Stimulated activated naive B cell treated with anti-CD40 and anti-IgM and Interleukin-4, amounts not matched to agents 10 μg/mL and 1 μg/mL and 100 μg/mL, for 72 hours (primary cell): ENCODE measurements at places on chromosomes 3 and 15.
A peak's percentile ranks its signal among the peaks of the same experiment; 100 is the strongest.

DNA sequence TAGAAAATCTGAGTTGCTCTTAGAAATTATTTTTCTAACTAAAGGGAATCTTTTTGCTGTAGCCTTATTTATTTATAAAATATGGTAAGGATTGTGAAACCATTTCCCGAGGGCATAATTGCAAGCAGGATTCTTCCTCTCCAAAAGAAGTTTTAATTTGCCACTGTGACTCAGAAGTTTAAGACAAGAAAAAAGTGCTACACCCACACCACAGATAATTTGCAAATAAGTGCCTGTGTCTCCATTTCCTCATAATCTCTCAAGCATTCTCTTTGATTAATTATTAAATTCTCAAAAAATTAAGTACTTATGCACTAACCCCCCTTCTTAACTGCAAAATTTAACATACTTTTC lies 43.6 kb downstream of the RASA2 start:
- DNase-seq: no peak

DNA sequence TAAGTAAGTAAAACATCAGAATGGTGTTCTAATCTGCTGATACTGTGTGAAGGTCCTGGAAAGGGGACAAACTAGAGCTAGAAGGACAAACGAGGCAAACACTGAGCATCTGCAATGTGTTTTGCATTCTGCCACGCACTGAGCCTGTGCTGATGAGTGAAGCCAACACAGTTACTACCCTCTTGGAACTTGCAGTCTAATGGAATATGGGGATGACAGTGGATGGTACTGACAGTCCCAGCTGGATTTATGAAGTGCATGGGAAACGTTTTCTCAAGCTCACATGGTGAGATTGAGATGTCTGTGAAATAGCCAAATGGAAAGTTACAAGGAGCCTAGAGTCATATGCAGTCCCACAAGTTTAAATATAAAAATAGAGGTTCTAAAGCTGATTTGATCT lies 86.6 kb downstream of the FOXB1 start:
- no peak for DNase-seq

- no peak for DNase-seq
These were observed 299.0 kb downstream of the NR2F2 start for GRCh38 chr15:96629511-96629910.

GRCh38 chr3:23377928-23378672 lies 175.0 kb downstream of the UBE2E2 start:
- DNase-seq: no peak

- peak; percentile 4 for DNase-seq
These were observed at the start of gene SPESP1 for GRCh38 chr15:68930268-68931022. Gene SPESP1 (plus strand): TSS chr15:68930525. CDS start chr15:68930654, 129 bp downstream.

DNA sequence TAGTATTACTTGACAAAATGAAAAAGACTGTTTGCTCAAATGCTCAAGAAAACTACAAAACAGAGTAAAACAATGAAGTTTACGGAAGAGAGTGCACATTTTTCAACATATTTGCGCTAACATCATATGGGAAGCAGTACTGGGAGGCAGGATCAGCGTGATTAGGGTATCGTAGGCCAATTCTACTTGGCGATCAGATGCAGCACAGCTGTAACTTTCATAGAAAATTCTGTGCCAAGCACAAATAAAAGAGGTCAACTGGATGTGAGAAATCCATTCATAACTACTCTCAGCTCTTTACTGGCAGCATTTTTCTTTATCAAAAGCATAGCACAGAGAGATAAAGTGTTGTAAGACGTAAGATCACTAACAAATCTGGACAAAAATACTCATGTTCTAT lies 1196.3 kb upstream of the GBE1 start:
- DNase-seq: no peak

- no peak for DNase-seq
These were observed 279.2 kb downstream of the PDCD6IP start for GRCh38 chr3:34077417-34078195.

DNA sequence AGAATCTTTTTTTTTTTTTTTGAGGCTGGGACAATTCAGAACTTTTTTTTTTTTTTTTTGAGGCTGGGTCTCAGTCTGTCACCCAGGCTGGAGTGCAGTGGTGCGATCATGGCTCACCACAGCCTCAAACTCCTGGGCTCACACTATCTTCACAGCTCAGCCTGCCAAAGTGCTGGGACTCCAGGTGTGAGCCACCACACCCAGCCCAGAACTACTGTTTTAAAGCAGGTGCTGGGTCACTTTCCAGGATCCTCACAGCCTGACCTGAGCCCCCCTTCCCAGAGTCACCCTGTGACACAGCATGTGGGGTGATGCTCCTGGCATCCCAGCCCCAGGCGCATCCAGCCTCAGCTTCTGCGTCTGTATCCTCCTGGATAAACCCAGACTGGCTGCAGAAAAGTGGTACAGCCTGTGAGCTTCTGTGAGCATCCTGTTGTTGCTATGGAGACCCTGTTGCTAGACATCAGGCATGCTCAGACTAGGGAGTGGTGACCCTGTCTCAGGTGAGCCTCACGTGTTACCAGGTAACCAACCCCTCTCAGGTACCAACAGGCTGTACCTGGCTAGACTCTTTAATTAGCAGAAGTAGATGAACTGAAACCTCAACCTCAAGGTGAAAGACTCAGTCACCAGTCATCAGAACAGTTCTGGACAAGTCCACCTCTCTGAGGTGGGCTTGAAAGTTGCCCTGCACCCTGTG lies 15.0 kb downstream of the KLF13 start:
- DNase-seq: no peak

GRCh38 chr3:155325263-155325835 lies 31.9 kb upstream of the STRIT1 start:
- no peak for DNase-seq

DNA sequence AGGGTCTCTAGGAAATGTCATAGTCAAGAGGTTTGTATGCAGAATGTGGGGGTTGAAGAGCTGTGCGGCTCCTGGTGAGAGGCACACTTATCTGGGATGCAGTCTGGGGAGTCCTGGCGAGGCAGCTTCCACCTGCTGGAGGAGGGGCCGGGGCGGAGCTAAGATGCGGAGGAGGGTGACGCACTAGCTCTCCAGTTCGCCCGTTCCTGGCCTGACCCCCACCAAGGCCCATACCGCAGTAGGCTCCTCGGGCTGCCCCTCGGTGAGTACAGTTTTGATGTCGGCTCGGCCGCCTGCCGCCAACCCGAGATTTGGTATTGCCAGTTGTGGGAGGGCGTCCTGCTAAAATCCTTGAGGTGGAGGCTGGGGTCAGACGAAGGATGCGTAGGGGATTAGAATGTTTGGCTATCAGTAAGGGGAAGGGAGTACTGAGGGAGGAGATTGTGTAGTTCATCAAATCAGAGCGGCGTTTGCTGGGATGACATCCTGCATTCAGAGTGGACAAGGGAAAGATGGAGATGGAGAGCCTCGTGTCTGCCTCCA lies at the start of gene SCG5:
Gene SCG5 (plus strand): TSS at position 194 of the 543 bp plus-strand sequence. CDS start 1,883 bp downstream, outside the sequence.
- DNase-seq: no peak

DNA sequence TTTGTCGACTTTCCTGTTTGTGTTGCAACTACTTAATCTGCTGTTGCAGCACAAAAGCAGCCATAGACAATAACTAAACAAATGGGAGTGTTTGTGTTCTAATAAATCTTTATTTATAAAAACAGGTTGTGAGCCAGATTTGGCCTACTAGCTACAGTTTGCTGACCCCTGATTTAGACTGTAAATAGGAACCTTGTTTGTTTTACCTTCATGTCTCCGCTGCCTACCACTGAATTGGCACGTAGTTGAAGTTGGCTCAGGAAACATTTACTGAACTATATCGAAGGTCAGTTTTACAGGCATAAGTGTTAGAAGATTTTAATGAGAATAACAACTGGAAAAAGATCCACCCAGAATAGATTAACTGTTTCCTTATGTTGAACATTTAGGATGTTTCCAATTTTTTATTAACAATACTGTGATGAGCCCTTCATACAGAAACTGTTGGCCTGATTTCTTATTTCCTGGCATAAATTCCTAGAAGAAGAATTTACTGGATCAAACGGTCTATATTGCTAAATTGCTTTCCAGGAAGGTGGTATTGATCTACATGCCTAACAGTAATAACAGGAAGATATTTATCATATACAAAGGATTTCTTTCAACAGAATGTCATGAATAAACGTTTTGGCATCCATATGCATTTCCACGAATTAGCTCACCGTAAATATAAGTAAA lies 156.2 kb upstream of the NR2E3 start:
- no peak for DNase-seq

- no peak for DNase-seq
These were observed 107.6 kb downstream of the IMPG2 start for GRCh38 chr3:101212730-101213129.

GRCh38 chr3:177778633-177779032 lies 581.4 kb upstream of the TBL1XR1 start:
- no peak for DNase-seq

DNA sequence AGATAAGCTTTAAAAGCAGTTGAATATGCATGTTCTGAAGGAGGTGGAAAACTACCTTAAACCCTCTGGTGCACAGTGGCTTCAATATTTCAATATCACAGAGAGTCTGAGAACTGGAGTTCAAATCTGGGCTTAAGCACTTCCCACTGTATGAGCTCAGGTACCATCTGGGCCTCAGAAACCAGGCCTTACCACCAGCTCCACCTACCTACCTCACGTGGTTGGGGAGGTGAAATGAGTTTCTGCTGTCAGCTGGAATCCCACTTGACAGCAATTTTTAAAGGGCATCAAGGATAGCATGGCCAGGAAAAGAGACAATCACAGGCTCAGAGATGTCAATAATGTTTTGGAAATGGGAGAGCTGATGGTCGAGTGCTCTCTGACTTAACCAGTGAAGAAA lies 5.0 kb downstream of the CHCHD4 start:
- DNase-seq: no peak

- peak; percentile 20 for DNase-seq
These were observed 130.7 kb downstream of the LPP start for GRCh38 chr3:188284455-188285212.

- DNase-seq: no peak
These were observed 31.2 kb downstream of the CD276 start for GRCh38 chr15:73715417-73715816.

GRCh38 chr3:55285156-55285555 lies 201.9 kb downstream of the WNT5A start:
- DNase-seq: no peak

DNA sequence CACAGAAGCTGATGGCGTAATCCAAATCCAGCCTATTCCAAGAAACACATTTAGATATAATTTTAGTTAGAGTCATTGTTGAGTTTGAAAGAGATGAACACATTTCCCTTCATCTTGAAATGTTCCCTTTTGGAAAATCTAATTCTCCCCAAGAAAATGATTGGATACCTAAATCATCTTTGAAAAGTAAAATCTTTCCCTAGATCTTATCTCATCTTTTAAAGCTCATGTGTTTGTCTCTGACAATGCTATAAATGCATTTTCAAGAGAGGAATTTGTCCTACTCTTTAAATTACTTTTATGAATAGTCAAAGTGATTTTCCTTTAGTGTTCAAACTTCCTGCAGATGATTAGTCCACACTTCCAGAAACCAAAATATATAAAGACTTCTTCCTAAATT lies 82.6 kb upstream of the CNTN6 start:
- no peak for DNase-seq

GRCh38 chr15:49538520-49538919 lies 82.1 kb downstream of the FAM227B start:
- no peak for DNase-seq

- DNase-seq: no peak
These were observed 4.5 kb upstream of the SLCO2A1 start for GRCh38 chr3:134034005-134034785.

DNA sequence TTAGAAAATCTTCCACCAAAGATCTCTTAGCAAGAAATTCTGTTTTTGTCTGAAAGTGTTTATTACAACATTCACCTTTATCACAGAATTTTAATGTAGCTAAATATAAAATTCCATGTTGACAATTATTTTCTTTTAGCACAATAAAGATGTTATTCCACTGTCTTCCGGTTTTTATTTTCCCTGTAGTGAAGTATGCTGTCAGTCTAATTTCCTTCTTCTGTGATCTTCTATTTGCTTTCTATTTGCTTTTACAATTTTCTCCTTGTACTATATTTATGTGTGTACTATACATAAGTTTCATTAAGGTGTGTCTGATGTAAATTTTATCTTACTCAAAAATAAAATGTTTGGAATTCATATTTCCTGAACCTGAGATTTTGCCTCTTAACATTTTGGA lies 117.5 kb upstream of the PPP2R3A start:
- DNase-seq: no peak

DNA sequence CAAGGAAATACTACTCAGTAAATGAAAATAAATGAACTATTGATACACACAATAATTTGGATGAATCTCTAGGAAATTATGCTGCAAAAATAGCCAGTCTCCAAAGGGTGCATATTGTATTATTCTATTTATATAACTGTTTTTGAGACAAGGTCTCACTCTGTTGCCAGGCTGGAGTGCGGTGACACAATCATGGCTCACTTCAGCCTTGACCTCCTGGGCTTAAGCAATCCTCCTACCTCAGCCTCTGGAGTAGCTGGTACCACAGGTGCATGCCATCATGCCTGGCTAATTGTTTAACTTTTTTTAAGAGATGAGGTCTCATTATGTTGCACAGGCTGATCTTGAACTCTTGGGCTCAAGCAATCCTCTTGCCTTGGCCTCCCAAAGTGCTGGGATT lies 12.5 kb downstream of the KLHDC8B start:
- DNase-seq: no peak

DNA sequence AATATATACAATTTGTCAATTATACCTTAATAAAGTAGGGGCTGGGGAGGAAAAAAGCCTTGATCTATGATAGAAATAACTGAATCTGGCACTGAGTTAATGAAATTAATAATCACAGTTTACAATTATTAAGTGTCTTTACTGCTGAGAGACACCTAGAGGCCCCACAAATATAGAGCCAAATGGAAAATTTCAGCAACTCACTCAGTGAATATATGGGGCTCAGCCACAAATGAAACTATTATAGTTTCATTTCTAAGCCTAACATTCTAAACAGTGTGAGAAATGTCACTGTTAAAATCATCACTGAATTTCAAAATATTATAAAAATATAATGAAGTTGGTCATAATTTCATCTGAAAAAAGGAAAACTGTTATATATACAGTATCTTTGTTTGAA lies 40.3 kb downstream of the GNB4 start:
- DNase-seq: no peak

DNA sequence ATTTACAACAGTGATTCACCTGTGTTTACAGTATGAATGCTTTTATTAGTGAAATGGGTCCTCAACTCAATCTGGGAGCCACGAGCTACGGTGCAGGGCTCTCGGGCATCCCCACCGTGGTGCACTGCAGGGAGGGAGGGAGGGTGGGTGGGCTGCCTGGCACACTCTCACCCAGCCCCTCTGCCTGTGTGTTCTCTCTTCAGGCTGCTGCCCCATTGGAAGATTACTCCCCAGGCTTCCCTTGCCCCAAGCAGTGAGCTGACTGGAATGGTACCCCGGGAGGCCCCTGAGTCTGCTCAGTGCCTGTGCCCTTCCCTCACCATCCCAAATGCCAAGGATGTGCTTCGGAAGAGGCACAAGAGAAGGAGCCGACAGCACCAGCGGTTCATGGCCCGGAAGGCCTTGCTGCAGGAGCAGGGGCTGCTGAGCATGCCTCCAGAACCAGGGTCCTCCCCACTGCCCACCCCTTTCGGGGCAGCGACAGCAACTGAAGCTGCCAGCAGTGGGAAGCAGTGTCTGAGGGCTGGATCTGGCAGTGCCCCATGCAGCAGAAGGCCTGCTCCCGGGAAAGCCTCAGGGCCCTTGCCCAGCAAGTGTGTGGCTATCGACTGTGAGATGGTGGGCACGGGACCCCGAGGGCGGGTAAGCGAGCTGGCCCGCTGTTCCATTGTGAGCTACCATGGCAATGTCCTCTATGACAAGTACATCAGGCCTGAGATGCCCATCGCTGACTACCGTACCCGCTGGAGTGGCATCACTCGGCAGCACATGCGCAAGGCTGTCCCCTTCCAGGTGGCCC lies 5.0 kb downstream of the AEN start:
- DNase-seq: no peak

- DNase-seq: no peak
These were observed 17.1 kb upstream of the CNTN3 start for GRCh38 chr3:74631351-74632140.
